ENCODE measurements at places on chromosomes 2 and 18.

- DNase-seq: no peak
Measured at GRCh38 chr18:42545825-42546224, 569.7 kb downstream of the RIT2 start.

DNA sequence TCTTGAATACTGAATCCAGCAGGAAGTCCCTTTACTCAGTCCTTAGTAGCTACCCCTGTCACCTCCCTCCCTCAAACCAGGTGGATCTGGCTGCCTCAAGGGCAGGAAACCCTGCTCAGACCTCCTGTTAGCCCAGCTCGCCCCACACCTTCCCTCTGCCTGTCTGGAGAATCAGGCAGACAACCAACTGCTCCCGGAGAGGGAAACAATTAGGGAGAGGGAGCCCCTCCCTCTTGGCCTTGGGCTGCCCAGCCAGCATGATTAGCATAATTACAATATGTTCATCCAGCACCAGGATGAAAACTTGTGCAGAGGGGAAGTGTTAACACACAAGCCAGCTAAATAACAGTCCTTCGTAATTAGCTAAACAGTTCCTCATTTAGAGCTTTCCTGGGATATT, 185.5 kb downstream of the C1D start:
- DNase-seq: no peak

DNA sequence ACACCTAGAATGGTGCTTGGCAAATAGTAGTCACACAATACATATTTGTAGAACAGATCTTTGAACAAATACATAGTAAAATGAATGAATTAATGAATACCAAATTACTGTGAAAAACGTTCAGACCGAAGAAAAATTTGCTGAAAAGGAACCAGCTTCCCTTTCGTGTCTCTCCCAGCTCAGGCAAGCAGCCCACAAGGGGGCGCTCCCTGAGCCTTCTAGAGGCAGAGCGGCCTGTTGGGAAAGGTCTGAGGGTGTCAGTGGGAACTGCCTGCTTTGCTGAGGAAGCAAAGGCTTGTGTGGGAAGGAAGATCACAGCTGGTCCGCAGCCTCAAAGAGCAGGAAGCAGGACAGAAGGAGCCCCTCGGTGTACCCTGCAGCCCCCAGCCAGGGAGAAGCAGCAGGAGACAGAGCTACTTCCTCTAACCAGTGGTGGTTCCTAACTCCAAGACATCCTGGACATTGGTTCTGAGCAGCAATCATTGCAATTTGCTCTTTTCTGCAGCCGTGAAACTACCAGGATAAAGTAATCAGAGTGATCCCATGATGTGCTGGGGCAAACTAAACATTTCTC, 231.1 kb downstream of the ANKRD30B start:
- no peak for DNase-seq

GRCh38 chr2:11131166-11131920, 23.9 kb upstream of the SLC66A3 start:
- no peak for DNase-seq

GRCh38 chr2:65199891-65200290, 27.7 kb upstream of the ACTR2 start:
- DNase-seq: no peak

DNA sequence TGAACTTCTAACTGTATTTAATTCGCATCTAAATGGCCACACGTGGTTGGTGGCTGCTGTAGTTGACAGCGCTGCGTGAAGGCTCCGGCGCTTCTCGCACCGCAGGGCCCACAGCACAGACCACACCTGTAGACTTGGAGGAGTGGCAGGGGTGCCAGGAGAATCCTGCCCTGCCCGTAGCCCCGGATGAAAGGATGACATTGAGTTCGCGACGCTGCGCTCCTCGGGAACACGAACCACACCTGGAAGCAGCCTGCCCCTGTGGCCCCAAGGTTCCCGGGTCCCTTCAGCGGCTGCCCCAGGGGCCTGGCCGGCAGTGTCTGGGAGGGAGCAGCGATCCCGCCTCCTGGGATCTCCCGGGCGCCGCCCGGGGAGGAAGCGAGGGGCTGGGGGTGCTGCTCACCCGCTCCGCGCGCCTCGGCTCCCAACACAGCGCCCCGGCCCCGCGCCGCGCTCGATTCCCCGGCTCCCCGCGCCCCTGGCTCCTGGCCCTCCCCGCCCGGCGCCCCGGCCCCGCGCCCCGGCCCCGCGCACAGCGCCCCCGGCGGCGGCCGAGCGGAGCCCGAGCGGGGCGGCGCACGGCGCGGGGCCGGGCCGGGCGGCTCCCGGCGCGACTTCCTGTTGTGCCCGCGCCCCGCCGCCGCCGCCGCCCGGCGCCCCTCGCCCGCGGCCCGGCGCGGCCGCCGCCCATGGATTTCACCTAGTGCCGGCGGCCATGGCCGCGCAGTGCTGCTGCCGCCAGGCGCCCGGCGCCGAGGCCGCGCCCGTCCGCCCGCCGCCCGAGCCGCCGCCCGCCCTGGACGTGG, at the start of gene RNPEPL1:
RNPEPL1 (plus strand) TSS at position 613 of the 806 bp plus-strand sequence; CDS start at position 716, 103 bp downstream.
- DNase-seq: peak; percentile 46

- DNase-seq: no peak
Measured at GRCh38 chr2:174597009-174597344, 627 bp downstream of the WIPF1 start.

GRCh38 chr2:69946351-69947324, 14.8 kb downstream of the ASPRV1 start:
- DNase-seq: no peak

DNA sequence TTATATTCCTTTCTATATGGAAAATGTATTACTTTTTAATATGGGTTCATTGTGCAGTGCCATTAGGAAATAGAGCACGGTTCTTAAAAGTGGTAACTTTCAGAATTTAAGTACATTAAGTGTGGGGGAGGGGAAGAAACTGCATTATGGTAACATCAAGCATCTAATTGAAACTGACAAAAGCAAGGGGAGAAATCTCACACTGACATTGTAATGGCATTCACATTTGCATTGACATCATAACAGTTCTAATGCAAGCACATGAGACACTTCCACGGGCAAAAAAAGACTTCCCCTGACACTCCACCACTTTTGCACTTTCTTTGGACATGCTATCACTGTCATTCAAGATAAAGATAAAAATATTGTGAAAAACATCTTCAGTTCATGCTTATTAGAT, 431.3 kb upstream of the SMIM21 start:
- no peak for DNase-seq

GRCh38 chr2:191931329-191931728, 84.4 kb upstream of the CAVIN2 start:
- DNase-seq: no peak

All from activated T-helper 1 cell treated with anti-CD3 and anti-CD28 coated beads, Interleukin-2, amount 50 U/mL, for 16 hours (primary cell).